ENCODE measurements at places on chromosomes 4 and X.

DNA sequence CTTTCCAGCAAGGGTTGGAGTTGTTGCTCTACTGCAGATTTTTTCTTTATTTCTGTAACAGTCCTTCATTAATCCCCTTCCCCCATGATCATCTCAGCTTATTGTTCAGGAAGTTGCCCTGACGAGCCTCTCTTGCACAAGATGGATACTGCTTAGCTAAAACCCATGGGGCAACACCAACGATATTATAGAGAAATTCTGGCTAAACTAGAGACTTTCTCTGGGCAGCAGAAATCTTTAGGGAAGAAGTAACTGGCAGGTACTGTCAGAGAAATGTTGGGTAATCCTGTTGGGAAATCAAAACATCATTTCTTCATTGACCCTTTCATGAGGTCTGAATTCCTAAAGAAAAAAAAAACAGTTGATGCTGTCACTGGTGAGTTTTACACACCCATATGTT is 921.3 kb downstream of the NLGN4X start:
- DNase-seq: peak; percentile 20

- DNase-seq: no peak
Observed at GRCh38 chrX:72539822-72540221, 32.8 kb downstream of the HDAC8 start.

- DNase-seq: no peak
Observed at GRCh38 chr4:87026800-87027495, 92.1 kb downstream of the AFF1 start.

DNA sequence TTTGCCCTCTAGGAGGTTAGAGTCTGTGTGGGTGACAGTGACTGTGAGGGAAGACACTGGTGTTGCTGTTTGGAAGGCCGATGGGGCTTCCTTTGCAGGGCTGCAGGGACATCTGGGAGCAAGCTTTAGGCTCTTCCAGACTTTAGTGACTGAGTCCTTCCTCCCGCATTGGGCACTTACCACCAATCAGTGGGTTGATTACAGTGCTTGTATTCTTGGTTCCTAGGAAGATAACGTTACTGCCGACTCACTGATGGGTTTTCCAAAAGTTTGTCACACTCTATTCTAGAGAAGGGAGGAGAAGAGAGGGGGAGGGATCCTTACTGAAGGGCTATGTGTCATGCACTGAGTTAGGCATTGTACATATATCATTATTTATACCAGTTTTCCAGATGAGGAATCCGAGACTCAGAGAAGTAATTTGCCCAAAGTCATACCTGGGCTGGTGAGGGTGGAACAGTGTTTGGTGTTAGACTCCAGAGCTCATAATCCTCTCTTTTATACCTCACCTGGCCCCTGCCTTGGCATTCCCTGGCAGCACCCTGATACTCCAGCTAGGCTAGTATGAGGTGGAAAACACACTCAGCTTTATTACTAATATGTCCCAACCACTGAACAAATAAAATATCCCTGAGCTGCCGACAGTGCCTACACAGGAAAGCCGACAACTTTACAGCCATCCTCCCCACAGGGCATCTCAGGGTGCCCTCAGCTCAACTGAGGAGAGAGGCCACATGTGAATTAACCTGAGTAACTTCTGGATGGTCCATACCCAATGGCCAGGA is 3.8 kb downstream of the CHST7 start:
- no peak for DNase-seq

GRCh38 chr4:133147921-133148689 is 989 bp upstream of the PCDH10 start:
- peak; percentile 68 for DNase-seq

DNA sequence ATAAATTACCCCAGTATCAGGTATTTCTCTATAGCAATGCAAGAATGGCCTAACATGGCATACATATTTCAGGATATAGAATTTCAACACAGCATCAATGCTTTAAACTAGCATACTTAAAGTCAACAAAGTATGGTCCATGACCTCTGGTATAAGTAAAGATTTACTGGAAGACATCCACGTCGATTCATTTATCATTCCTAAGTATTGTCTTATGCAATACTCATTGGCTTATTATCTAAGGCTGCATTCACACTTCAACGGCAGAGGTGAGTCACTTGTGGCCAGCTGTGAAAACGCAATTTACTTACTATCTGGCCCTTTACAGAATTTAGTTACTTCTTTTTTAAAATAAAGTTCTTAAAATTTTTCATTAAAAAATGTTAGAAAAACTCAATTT is 42.6 kb downstream of the ADGRA3 start:
- no peak for DNase-seq

DNA sequence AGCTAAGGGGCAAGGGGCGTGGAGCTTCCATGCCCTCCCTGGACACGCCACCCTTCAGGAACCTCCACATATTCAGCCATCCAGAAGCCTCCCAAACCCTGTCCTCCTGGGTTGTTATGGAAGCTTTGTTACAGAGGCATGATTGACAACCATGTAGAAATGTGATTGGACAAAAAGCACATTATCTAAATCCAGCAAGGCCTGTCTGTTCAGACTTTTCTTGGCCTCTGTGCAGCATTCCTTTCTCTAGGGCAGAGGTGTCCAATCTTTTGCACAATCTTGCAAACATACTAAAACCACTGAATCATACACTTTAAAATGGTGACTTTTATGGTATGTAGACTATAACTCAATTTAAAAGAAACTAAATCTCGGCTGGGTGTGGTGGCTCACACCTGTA is 12.7 kb downstream of the STEEP1 start:
- DNase-seq: no peak

DNA sequence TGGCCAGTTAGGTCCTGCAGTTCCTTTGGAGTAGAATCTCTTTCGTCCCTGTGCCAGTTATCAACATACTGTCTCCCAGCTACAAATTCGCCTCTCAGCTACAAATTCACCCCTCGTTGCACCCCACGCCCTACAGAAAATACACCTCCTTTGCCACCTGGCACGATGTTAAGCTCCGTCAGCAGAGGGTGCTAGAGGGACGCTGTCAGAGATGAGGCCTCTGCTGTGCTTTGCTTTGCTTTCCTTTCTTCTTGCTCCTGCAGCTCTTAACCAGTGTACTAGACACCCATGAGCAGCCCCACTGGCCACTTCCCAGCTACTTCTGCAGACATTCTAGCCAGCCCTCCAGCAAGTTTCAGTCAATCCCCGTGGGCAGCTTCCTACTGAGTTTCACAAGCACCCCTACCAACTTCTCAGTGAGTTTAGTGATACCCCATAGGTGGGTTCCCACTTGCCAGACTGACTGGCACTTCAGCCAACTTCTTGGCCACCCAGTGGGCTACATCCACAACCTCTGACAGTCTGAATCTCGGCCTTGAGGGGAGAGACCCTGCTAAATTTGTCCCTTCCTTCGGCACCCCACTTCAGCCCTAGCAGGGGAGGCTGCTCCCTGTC is 21.8 kb downstream of the HAUS3 start:
- DNase-seq: peak; percentile 74

DNA sequence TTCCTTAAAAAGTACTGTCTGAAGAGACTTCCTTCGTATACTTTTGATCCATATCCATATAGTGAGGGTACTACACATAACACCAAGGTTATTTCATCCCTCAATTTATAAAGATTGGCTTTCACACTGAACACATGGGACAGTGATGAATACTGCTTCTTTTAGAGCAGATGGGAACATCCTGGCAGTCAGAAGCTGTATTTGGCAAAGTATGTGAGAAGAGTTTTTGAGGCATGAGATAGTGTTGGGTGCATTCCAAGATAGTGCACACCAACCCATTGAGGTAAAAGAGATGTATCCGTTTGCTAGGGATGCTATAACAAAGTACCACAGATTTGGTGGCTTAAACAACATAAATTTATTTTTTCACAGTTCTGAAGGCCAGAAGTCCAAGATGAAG is 141.1 kb downstream of the MOSPD2 start:
- no peak for DNase-seq

- peak; percentile 29 for DNase-seq
Observed at GRCh38 chr4:74675673-74676279, 118.5 kb downstream of the BTC start.

DNA sequence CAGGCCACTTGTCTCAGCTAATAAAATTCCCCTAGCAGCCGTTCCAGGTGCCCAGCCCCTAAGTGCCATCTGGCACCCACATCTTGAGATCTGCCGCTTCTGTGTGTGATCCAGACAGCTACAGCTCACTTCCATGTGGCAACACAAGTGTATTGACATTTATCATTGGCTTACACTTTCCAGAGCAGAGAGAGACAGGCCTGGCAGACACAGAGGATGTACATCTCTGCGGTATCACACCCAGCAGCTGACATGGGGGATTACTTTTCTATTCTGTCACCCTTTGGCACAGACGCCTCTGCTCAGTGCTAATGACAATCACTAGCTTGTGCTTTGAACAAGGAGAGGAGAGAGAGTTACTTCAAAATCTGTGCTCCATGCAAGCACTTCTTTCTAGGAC is 195.9 kb downstream of the KDR start:
- DNase-seq: peak; percentile 54

- DNase-seq: peak; percentile 3
Observed at GRCh38 chr4:103098341-103098740, 1.3 kb downstream of the BDH2 start.

GRCh38 chr4:166493924-166494345 is 620.9 kb downstream of the TLL1 start:
- DNase-seq: peak; percentile 19

GRCh38 chr4:38980903-38981676 is 51.1 kb downstream of the TMEM156 start:
- DNase-seq: no peak

DNA sequence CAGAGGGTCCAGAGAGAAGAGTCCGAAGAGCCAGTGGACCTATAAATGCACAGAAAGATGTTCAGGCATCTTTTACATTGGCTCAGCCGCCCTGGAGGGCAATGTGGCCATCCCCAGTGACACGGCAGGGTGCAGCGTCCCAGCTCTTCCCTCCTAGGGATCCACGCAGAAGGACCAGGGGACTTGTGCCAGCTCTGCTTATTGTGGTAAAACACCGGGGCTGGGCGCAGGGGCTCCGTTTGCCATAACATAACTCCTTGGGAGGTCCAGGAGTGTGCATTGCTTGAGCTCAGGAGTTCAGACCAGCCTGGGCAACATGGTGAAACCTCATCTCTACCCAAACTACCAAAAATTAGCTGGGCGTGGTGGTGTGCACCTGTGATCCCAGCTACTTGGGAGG is 70.2 kb downstream of the CPZ start:
- no peak for DNase-seq

GRCh38 chr4:42361456-42361855 is 35.8 kb upstream of the SHISA3 start:
- peak; percentile 7 for DNase-seq

GRCh38 chr4:153931804-153932203 is 142.9 kb upstream of the SFRP2 start:
- DNase-seq: peak; percentile 39

- DNase-seq: no peak
Observed at GRCh38 chr4:59966758-59967157, 1233.4 kb upstream of the ADGRL3 start.

DNA sequence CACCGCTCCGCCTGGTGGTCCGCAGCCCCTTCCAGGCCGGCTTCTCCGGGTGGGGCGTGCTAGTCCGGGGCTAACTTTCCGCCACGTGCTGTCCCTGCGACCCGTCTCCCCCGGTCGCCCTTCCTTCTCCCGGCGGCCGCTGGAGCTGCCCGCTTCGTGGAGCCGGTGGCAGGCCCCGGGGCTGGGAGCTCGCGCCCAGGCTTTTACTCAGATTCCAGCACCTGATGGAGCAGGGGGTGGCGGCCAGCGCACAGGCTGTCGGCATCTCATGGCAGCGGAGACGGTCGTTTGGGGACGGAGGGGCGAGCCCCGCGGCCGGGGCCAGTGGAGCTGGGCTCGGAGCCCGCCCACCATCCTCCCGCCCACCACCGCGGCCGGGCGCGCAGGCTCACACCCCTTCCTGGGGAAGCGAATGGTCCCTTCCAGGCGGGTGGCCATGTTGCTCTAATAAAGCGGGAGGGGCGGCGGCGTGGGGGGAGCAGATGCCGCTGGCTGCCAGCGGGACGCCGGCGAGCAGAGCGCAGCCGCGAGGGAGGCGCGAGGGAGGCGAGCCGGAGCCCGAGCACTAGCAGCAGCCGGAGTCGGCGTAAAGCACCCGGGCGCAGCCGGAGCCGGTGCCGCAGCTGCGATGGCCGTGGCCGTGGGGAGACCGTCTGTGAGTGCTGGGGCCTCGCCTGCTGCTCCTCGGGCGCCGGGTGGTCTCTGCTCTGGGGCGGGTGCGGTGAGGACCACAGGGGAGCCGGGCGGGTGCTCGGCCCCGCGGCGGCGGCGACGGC is at the start of gene SEPTIN11:
SEPTIN11 (plus strand) TSS at position 477 of the 776 bp plus-strand sequence; CDS start at position 629, 152 bp downstream.
- DNase-seq: peak; percentile 96

GRCh38 chr4:16926214-16926613 is 27.8 kb upstream of the LDB2 start:
- no peak for DNase-seq

- no peak for DNase-seq
Observed at GRCh38 chrX:346034-346813, 27.6 kb upstream of the GTPBP6 start.

- DNase-seq: no peak
Observed at GRCh38 chrX:53047228-53047627, 1.4 kb upstream of the GPR173 start.

DNA sequence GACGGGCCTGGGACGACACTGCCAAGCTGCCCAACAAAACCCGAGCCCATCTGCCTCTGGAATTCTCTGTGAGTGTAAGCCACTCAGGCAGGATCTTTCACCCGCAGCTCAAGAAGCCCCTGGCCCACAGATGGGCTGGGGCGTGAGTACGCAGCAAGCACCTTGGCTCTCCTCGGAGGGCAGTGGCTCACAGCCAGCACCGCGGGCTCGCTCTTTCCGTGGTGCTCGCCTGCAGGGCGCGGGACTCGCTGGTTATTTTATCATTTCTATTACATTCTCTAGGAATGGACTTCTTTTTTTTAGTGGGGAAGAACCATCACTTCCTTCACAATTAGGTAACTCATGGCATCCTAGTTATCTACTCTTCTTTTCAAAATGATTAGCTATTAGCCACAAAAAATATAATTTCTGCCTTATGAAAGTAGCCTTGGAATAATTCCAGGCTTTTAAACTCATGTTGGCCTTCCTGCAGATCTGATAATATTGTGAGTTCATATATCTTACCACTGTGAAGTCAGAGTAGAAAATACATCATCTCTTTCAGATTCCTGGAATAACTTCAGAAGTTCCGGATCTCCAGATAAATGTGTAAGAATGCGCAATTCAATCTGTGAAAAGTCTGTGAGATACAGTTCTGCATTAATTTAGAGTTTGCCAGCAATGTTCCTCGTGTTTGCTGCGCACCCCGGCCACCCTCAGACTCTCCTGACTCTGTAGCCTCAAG is 68.6 kb downstream of the NAT8L start:
- DNase-seq: no peak

DNA sequence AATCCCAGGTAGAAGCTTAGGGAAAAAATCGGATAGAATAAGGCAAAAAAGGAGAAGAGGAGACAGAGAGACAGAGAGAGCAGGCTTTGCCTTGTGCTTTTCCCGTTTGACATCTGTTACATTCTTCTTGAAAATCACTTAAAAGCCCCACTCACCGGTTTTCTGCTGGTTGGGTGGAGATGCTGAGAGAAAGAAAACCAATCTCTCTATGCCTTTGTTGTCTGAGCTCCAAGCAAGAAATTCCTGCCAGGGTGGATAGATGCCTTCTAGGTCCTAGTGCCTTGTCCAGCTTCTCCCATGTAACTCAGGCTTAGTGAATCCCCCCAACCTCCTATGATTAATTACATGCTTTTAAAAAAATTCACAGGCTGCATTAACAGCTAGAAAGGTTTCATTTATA is at the start of gene DCX:
DCX (minus strand) TSS at position 210 of the 400 bp plus-strand sequence. CDS start 1,794 bp downstream, outside the sequence.
- peak; percentile 25 for DNase-seq

GRCh38 chr4:61950625-61951024 is 750.5 kb downstream of the ADGRL3 start:
- no peak for DNase-seq
